ENCODE measurements at places on chromosomes 5 and 9. TPM values are rescaled to one million over a fixed set of nuclear protein-coding genes. Genes with fewer than 3 reads are reported as not detected.

The OMD gene
- 22.7 TPM for total RNA-seq

The FAXDC2 gene
- 22.1 TPM for total RNA-seq

DNA sequence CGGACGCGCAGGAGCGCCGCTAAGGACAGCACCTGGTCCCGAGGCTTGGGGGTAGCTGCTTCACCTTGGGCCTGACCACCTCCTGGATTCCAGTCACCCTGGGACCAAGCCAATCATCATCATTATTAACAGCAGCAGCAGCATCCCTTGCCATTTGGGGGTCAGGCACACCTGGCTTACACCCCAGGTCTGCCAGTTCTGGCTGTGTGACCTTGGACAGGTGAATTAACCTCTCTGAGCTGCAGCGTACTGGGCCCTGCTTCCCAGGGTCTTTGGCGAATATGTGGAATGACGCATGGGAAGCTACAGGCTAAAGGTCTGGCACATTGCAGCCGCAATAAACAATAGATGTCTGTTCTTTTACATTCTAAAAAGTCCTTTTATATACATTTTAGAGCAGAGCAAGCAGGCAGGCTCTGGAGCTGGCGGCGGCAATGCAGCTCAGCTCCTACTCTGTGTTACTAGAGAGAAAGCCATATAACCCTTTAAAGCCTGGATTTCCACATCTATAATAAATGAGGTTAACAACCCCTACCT lies 97.8 kb upstream of the CPLX2 start:
- H3K27me3 ChIP-seq, result peaks cover 8% of the 10 kb centered on the region
- no peak overlapping the region for H3K4me3 ChIP-seq
- no peak for DNase-seq
- H3K36me3 ChIP-seq, result no peaks in the 10 kb centered on the region
- H3K4me1 ChIP-seq, result no peaks in the 10 kb centered on the region

GRCh38 chr9:4084435-4084818 lies 215.4 kb downstream of the GLIS3 start:
- H3K27me3 ChIP-seq, result no peaks in the 10 kb centered on the region
- no peak overlapping the region for H3K4me3 ChIP-seq
- no peak for DNase-seq
- H3K27ac ChIP-seq, result peak overlapping the region; percentile 45
- no peaks in the 10 kb centered on the region for H3K4me1 ChIP-seq

DNA sequence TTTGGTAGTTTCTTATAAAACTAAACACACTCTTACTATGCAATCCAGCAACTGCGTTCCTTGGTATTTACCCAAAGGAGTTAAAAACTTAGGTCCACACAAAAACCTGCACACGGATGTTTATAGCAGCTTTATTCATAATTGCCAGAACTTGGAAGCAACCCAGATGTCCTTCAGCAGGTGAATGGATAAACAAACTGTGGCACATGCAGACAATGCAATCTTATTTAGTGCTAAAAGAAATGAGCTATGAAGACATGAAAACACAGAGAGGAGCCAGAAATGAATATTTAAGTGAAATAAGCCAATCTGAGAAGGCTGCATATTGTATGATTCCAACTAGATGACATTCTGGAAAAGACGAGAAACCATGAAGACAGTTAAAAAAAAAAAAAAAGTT lies 10.7 kb downstream of the WNK2 start:
- peaks cover 86% of the 10 kb centered on the region for H3K4me1 ChIP-seq
- H3K36me3 ChIP-seq, result no peaks in the 10 kb centered on the region
- H3K4me3 ChIP-seq, result no peak overlapping the region
- H3K27ac ChIP-seq, result no peak overlapping the region
- no peak for DNase-seq
